ENCODE measurements at places on chromosomes 3 and 15.
A peak's percentile ranks its signal among the peaks of the same experiment; 100 is the strongest.

DNA sequence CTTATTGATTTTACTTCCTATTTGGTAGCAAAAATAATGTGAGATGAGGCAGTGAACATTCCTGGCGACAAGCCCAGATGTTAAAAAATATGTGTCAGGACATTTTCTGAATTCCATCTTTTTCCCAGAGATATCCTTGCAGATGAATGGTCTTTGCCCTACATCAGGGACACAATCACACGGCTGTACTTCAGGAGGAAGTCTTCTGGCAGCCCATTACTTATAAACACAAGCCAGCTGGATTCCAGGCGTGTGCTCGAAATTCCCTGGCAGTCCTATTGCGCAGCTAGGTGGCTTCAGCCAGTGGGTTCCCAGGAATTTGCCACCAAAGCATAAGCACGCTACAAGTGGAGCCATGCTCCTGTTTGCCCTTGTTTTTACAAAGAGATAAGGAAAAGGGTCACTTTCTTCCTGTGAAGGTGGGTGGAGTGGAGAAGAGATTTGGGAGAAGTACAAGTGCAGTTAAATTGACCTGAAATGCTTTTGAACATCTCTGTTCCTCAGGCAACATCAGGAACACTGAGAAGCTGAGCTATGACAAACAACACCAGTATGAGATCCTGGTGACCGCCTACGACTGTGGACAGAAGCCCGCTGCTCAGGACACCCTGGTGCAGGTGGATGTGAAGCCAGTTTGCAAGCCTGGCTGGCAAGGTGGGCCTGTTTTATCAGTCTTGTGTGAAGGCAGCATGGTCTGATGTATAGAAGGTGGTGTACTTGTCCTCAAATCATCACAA lies 257.1 kb upstream of the TRIM42 start:
- no peak for DNase-seq

GRCh38 chr15:39583596-39584265 lies 2.9 kb downstream of the THBS1 start:
- DNase-seq = peak; percentile 22

DNA sequence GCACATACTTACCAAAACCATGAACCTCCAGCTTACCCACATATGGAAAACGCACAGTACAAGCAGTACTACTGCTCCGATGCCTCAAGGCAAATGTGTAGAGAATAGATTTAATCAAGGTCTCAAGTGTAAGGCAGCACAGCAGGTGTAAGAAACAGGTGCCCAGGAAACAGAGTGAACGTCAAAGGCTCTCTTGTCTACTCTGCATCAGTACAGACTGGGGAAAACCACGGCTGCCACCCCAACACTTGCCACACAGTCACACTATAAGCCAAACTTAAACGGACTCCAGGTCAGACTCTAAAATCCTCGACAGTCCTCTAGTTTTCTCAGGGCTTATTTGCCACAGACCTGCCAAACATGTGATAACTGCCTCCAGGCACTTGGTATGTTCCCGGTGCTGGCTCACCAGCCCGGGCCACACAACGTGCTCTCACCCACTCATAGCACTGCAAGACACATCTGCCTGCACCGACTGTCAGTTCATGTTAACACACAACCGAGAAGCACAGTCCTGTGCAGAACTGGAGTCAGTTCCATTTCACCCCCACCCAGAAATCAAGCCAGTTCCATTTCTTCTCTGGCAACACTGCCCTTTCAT lies 30.6 kb downstream of the ABCC5 start:
- no peak for DNase-seq

- DNase-seq = no peak
These were observed 46.0 kb upstream of the CD47 start for GRCh38 chr3:108136561-108137459.

- no peak for DNase-seq
These were observed 229.8 kb downstream of the GAP43 start for GRCh38 chr3:115853104-115853503.

DNA sequence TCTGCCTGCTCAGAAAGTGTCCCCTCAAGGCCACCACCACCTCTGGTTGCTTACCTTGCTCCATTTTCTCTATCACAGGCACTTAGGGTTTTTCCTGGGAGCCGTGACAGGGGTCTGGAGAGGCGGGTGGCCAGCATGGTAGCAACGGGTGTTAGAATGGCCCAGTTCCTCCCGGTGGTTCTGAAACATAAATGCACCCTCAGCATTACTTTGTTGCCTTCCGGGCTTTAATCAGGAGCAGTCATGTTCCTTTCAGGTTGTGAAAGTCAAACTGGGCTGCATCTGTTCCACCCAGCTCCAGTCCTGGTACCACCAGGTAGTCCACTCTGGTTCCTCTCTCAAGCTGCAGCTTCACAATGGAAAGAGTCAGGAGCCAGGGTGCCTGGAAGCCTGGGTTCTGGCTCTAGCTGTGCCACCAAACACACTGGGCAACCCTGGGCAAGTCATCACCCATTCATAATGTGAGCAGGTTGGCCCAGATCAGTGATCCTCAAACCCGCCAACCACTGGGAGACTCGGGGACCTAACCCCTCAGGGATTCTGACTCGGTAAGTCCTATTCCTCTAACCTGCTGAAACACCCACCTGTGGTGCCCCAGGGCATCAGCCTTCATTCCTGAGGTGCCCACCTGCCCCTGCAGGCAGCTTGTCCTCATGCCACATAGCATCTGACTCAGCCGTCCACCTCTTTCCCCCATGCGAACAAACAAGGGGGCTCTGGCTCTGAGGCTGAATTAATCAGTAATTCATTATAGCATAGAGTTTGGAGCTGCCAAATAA lies 9.3 kb downstream of the BDH1 start:
- no peak for DNase-seq

DNA sequence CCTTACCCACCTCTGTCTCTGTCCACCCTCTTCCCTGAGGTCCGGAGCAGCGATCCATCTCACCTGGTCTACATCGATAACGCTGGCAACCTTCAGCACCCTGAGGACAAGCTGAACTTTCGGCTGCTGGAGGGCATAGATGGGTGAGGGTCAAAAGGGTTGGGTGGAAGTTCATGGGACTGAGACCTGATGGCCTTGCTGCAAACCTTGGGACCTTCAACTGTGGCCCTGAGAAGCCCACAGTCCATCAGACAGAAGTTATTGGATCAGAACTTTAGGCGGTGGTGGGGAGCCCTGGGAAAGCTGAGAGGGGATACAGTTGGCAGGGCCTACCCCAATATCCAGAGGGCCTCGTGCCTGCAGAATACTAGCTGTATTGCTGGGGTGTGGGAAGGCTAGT lies 50.5 kb downstream of the POMGNT2 start:
- DNase-seq = no peak

DNA sequence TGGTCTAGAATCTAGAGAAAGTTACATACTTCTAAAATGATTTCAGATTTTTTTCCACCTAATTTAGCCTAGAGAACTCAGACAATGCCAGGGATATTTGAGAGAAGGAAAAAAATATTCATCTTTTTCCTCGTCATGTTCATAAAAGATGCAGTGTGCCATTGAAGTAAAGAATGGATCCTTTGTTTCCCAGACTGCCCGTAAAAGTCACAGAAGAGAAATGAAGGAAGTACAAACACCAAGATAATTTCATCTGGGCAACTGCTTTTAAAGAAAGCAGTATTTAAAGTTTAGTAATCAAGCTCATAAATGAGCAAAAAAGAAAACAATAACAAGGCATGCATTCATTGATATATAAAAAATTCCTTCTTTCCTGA lies 47.2 kb downstream of the TTC23 start:
- DNase-seq = no peak

GRCh38 chr15:66706225-66706732 lies 4.2 kb downstream of the SMAD6 start:
- peak; percentile 54 for DNase-seq

DNA sequence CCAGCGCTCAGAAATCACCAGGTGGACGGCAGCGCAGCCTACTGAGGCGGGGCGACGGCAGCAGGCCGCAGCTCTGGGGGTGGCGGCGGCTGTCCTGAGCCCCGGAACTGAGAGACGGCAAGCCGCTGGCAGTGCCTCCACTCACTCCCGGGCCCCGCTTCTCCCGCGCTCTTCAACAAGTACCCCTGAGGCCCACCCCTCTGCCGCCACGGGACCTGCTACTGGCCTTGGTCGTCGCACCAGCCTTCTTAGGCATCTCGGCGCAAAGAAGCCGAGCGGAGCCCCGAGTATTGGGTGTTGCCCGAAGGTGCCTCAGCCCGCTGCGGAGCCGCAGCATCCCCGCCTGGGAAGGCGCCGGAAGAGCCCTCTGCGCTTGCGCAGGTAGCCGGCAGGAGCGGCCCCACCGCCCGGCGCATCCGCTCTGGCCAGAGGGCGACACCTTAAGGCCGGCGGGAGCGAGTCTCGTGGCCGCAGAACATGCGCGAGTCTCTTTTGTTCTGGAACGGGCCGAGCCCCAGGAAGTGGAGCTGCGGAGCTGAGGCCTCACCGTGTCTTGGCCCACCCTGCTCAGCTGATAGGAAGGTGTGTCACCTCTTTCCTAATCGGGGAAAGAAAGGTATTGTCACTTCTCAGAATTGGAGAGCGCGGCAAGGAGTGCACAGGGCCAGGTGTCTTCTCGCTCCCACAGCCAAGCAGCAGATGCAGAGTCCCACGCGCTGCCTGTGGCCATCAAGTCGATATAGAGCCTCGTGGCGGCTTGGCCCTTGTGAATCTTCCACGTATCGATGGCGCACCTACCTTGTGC lies at the start of gene C15orf40:
Gene C15orf40, minus strand, starts transcription at position 369 of the 805 bp plus-strand sequence. Its CDS starts 32 bp downstream, at position 337.
- DNase-seq = peak; percentile 89
